Tongue (tissue), 3 donors: ENCODE measurements at places on chromosomes 5 and 9. TPM values are rescaled to one million over a fixed set of nuclear protein-coding genes. Genes with fewer than 3 reads are reported as not detected.

DNA sequence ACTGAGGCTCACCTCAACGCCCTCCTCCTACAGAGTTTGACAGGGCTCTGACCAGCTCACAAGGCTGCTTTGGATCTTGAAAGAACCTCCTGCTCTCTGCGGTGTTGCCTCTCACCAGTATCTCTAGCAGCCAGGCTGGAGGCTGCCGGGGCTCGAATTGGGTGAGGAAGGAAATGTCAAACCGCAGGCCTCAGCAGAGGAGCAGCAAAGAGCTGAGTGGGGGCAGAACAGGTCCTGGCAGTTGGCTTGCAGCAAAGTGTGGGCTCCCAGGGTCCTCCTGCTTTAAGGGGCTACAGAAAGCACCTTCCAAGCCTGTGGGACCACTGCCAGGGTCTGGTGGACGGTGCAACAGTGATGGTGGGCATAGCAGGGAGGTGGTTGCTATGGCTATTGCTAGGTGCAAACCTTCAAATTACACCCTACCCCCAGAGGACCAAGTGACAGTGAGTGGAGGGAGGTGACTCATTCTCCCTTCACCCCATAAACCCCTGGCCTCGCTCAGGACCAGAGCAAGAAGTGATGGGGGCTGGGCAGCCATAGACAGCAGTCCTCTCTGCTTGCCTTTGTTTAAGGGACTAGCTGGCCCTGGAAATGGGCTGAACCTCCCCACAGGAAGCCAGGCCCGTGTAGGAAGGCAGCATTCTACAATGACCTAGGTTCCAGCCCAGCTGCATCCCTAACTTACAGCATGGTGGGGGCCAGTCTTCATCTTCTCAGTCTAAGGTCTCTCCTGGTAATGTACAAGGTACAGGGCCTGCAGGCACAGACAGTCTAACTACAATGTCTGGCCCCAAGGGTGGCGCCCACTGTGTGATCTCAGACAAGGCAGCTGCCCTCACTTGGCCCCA, 18.7 kb downstream of the LCP2 start:
- DNase-seq, result no peak

DNA sequence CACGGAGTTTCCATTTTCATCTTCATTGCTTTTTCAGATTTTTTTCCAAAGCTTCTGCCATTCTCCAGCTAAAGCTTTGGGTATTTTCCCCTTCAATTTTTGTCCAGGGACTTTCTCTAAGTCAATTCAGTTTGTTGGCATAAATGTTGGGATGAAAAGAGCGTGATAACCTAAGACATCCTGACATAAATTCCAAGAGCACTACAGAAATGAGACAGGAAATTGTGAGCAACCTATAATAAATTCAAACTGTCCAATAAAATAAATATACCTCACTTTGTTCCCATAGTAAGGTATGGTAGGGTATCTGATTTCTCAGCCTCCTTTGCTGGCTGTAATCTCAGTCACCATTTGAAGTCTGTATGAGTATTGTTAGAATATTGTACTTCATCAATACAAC, 8.4 kb downstream of the ADAMTSL1 start:
- DNase-seq, result no peak

- no peak for DNase-seq
Measured at GRCh38 chr9:132446887-132447286, 36.9 kb downstream of the CFAP77 start.

GRCh38 chr5:111927191-111927590, 170.2 kb upstream of the NREP start:
- no peak for DNase-seq

- no peak for DNase-seq
Measured at GRCh38 chr5:83542839-83543238, 71.3 kb downstream of the VCAN start.

The SLCO4C1 gene
- total RNA-seq, result 1.0 TPM

The RANBP17 gene
- 27.9 TPM for total RNA-seq

The ITK gene
- total RNA-seq, result 4.4 TPM

The TAS2R1 gene
- not detected for total RNA-seq
